NCI-H526 (cell line): ENCODE measurements at places on chromosomes 3 and 15.

DNA sequence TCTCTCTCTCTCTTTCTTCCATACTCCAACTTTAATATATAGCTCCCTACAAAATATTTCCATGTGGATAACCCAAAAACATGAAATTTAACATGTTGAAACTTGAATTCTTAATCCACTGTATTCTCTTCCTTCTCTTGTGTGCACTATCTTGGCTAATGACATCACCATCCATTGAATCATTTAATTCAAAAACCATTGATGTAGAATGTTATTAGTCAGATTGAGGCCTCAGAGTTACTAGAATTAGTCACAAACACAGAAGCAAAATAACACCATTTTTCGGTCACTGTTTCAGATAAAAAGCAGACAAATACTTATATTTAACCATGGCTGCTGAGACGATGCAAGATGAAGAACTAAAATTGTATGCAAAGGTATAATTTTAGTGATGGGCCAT lies 256.9 kb upstream of the LRRC3B start:
- no peak for DNase-seq

DNA sequence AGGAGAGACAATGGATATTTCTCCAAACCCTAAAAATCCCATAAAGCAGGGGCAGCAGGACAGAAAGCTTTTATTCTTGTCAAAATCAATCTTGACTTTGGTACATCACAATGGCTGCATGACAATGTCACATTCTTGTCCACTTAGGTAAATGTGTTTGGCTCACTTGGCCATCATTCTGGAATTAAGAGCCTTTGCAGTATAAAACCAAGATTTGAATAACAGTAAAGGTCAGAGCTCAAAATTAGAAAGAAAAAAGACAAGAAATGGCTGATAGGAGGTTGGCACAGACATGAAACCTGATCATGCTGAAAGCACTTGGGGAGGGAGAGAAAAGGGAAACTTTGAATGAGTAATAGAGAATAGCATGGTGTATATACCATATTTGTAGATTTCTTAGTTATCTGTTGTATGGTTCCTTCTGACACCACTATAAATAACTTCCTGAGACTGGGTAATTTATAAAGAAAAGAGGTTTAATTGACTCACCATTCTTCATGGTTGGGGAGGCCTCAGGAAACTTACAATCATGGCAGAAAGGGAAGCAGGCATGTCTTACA lies 158.5 kb upstream of the SGO1 start:
- no peak for DNase-seq

- no peak for DNase-seq
Measured at GRCh38 chr3:172260381-172260780, 187.9 kb downstream of the GHSR start.

DNA sequence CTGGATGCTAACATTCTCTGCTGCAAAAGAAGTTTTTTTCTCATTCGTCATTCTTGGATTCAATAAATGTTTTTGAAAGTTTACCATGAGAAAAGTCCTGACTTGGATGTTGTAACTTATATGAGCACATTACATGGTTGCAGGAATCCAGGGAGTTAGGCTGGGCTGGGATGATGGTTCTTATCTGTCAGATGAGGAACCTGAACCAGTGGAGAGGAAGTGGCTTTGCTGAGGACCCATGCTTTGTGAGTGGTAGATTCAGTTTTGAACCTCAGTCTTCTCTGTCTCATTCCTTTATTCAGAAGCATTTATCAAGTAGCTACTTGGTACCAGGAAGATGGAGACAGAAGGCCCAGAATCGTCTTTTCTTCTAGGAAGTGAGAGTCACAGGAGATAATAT lies 3.7 kb upstream of the GASK1A start:
- no peak for DNase-seq

DNA sequence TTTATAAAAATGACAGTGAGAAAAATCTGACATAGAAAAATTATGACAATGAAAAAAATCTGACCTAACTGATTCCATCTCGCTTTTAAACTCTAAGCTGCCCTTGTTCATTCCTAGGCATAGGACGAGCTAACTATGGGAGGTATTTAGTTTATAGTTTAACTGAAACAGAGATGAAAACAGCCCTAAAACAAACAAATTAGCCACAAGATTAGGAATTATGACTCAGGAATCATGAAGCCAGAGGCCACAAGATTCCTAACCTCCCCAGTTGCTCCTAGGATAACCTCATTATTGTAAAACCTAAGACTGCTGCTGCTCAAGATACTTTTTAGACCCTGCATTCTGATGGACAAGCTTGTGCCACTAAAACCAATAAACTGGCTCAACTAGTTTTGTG lies 122.7 kb upstream of the MNS1 start:
- no peak for DNase-seq
